ENCODE measurements at places on chromosomes 7 and 10. TPM values are rescaled to one million over a fixed set of nuclear protein-coding genes. Genes with fewer than 3 reads are reported as not detected.
A peak's percentile ranks its signal among the peaks of the same experiment; 100 is the strongest.

- no peak for DNase-seq
Observed at GRCh38 chr7:100154651-100155491, 3.7 kb downstream of the TRAPPC14 start.

COL1A2 gene
- total RNA-seq: 144 TPM

TPST1 gene
- 58.8 TPM for total RNA-seq

DNA sequence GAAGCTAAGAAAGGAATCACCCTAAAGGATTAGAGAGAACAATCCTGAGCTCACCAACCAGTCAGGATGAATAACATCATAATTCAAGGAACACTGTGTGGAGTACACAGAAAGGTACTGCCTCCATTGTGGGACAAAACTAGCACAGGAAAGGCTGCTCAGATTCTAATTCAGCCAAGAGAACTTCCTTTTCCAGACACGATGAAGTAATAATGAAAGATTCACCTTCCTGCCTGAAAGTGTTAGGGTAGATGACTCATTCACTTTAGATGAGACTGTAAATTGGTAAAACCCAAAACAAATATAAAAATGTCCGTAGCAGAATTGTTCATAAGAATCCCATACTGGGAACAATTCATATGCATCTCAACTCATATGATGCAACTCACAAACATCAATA, 167.2 kb downstream of the CDC14C start:
- DNase-seq: peak; percentile 31

WEE2 gene
- 0.05 TPM for total RNA-seq

CFTR gene
- not detected for total RNA-seq

PTF1A gene
- not detected for total RNA-seq

DNA sequence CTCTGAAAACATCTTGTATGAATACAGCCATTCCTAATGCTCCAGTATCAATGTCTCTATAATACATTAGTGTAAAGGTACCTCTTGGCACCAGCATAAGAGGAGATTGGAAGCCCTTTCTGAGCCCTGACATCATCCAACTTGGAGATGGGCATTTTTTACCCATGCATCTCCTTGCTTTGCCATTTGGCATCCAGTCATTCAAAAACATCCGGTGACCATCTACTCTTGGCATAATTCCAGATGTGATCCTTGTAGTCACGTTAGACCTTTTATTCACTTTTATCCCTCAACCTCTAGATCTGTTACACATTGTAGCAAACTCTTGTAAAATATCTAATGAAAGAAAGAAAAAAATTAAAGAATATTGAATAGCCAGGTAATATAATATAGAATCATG, 17.9 kb upstream of the SGMS1 start:
- DNase-seq: no peak
